Immature natural killer cell (primary cell): ENCODE measurements at places on chromosomes 5 and 9. TPM values are rescaled to one million over a fixed set of nuclear protein-coding genes. Genes with fewer than 3 reads are reported as not detected.
A peak's percentile ranks its signal among the peaks of the same experiment; 100 is the strongest.

- peak overlapping the region; percentile 67 for H3K4me3 ChIP-seq
- H3K27me3 ChIP-seq, result peaks cover 11% of the 10 kb centered on the region
- peaks cover 90% of the 10 kb centered on the region for H3K4me1 ChIP-seq
- no peaks in the 10 kb centered on the region for H3K36me3 ChIP-seq
Observed at GRCh38 chr9:131666774-131667173, 73.1 kb downstream of the RAPGEF1 start.

LCNL1 gene
- polyA plus RNA-seq, result not detected

GRCh38 chr9:128062846-128063831 lies 4.0 kb downstream of the NAIF1 start:
- no peak for DNase-seq
- H3K36me3 ChIP-seq, result peaks cover 7% of the 10 kb centered on the region
- no peak overlapping the region for H3K4me3 ChIP-seq
- no peak overlapping the region for H3K27ac ChIP-seq

- H3K27me3 ChIP-seq, result peaks cover 9% of the 10 kb centered on the region
- no peak overlapping the region for H3K27ac ChIP-seq
- no peaks in the 10 kb centered on the region for H3K36me3 ChIP-seq
- DNase-seq, result no peak
- H3K4me3 ChIP-seq, result no peak overlapping the region
Observed at GRCh38 chr5:38892363-38892762, 46.6 kb downstream of the OSMR start.

DNA sequence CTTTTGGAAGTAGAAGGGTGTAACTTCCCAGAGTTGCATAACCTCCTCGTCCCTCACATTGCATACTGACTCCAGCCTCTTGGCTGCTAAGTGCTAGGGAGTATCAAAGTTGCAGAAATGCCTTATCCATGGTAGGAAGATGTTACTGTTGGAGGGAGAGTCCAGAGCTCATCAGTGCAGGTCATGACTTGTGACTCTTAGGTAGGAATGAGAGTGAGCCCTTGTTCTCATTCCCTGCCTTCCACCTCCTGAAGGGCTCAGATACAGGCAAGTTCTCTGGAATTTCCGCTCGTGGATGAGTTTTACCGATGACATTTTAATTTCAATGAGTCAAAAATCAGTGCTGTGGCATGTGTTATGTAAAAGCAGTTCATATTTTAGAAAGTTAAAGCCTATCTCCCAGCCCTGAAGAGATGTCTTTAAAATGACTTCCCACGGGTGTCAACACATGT lies 17.0 kb downstream of the IRX1 start:
- H3K27me3 ChIP-seq, result no peaks in the 10 kb centered on the region
- H3K36me3 ChIP-seq, result no peaks in the 10 kb centered on the region
- no peak overlapping the region for H3K4me3 ChIP-seq
- no peak overlapping the region for H3K27ac ChIP-seq
- no peaks in the 10 kb centered on the region for H3K4me1 ChIP-seq
- no peak for DNase-seq

GFI1B gene
- polyA plus RNA-seq, result not detected

DNA sequence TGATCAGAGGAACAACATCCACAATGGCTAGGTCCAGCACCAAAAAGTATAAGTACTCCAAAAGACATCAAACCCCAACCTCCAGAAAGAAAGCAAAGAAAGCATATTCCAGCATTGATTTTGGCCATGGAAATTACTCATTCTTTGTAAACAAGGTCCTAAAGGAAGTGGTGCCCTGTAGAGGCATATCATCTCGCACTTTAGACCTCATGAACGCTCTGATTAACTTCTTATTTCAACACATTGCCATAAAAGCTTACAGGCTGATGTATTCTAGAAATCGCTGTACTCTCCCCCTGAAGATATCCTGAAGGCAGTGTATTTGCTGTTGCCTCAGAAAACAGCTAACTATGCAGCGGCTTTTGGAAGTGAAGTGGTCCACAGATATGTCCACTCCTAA lies 82.7 kb upstream of the TNPO1 start:
- H3K27me3 ChIP-seq, result peaks cover 8% of the 10 kb centered on the region
- H3K4me3 ChIP-seq, result no peak overlapping the region
- no peaks in the 10 kb centered on the region for H3K36me3 ChIP-seq
- DNase-seq, result no peak
- no peak overlapping the region for H3K27ac ChIP-seq

IL31RA gene
- polyA plus RNA-seq, result not detected

NHP2 gene
- polyA plus RNA-seq, result 196 TPM

GRCh38 chr9:99576002-99576401 lies 245.7 kb upstream of the NR4A3 start:
- DNase-seq, result no peak
- H3K27me3 ChIP-seq, result peaks cover 3% of the 10 kb centered on the region
- no peaks in the 10 kb centered on the region for H3K36me3 ChIP-seq
- H3K27ac ChIP-seq, result no peak overlapping the region
- no peaks in the 10 kb centered on the region for H3K4me1 ChIP-seq
- no peak overlapping the region for H3K4me3 ChIP-seq

FCN2 gene
- not detected for polyA plus RNA-seq

IL33 gene
- polyA plus RNA-seq, result not detected

- no peak overlapping the region for H3K4me3 ChIP-seq
- H3K4me1 ChIP-seq, result no peaks in the 10 kb centered on the region
- H3K36me3 ChIP-seq, result no peaks in the 10 kb centered on the region
- H3K27me3 ChIP-seq, result peaks cover 3% of the 10 kb centered on the region
Observed at GRCh38 chr9:105144841-105145240, 99.6 kb upstream of the SLC44A1 start.

FBP2 gene
- not detected for polyA plus RNA-seq

GLRA1 gene
- polyA plus RNA-seq, result not detected
